ENCODE measurements at places on chromosomes 5 and 9. TPM values are rescaled to one million over a fixed set of nuclear protein-coding genes. Genes with fewer than 3 reads are reported as not detected.

DNA sequence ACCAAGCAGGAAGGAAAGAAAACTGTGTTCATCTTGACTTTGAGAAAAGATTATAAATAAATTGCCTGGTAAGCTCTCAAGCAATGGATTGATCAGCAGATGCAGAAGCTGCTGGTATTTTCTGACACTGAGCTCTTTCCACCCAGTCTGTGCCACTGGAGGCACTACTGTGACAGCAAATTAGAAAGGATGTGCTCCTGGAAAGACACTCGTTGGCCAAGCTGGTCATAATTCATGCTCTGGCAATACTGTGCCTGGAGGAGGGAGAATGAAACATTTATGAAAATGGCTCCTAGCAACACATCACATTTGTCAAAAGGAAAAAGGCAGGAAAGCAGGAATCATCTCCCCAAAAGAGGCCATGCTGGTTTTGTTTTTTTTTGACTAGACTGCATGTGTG lies 84.2 kb downstream of the CAVIN4 start:
- H3K36me3 ChIP-seq = no peaks in the 10 kb centered on the region
- no peak overlapping the region for H3K27ac ChIP-seq
- no peaks in the 10 kb centered on the region for H3K4me1 ChIP-seq
- H3K27me3 ChIP-seq = no peaks in the 10 kb centered on the region
- no peak for DNase-seq
- no peak overlapping the region for H3K4me3 ChIP-seq

Gene EQTN
- total RNA-seq = not detected

DNA sequence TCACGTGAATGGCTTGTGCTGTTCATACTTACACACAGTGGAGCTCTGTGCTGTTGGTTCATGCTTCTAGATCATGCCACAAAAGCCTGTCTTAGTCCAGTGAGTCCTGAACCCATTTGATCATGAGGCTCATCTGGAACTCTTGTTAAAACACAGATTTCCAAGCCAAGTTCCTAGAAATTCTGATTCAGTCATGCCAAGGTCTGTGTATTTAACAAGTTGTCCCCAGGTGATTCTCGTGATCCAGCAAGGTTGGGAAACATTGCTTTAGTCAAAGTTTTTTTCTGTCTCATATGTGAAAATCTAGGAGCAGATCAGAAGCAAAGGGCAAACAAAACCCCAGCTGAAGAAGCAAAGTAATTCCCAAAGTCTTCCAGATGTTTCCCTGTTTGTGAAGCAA lies 112.5 kb upstream of the GAS1 start:
- no peak overlapping the region for H3K27ac ChIP-seq
- no peak overlapping the region for H3K4me3 ChIP-seq
- no peaks in the 10 kb centered on the region for H3K4me1 ChIP-seq
- H3K27me3 ChIP-seq = peaks cover 3% of the 10 kb centered on the region
- DNase-seq = no peak
- no peaks in the 10 kb centered on the region for H3K36me3 ChIP-seq

Gene KLF9
- 4.7 TPM for total RNA-seq

Gene GHR
- 2.3 TPM for total RNA-seq

DNA sequence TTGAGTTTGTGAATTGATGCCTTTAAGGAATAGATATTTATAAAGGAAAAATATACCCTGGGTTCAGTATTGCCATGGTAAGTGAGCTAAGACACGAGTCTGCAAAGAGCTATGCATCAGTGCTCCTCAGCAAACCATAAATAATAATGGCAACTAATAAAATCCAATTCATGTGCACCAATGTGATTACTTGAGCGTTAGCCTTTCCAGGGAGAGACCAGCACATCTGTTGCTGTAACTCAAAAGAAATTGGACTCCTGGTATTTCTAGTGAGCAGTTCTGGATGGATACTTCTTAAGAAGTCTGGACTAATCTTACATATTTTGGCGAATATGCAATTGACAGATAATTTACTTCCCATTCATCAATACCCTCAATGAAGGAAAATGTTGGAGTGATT lies 373.3 kb downstream of the ARHGEF28 start:
- H3K27me3 ChIP-seq = no peaks in the 10 kb centered on the region
- H3K4me3 ChIP-seq = no peak overlapping the region
- H3K36me3 ChIP-seq = no peaks in the 10 kb centered on the region
- no peak overlapping the region for H3K27ac ChIP-seq
- DNase-seq = peak; percentile 17

GRCh38 chr5:153399595-153399994 lies 90.9 kb upstream of the GRIA1 start:
- DNase-seq = no peak
- no peak overlapping the region for H3K27ac ChIP-seq
- no peaks in the 10 kb centered on the region for H3K27me3 ChIP-seq
- H3K4me3 ChIP-seq = no peak overlapping the region
- H3K4me1 ChIP-seq = no peaks in the 10 kb centered on the region
- H3K36me3 ChIP-seq = no peaks in the 10 kb centered on the region

Gene SLC46A2
- not detected for total RNA-seq

Gene ASB6
- total RNA-seq = 21.7 TPM

DNA sequence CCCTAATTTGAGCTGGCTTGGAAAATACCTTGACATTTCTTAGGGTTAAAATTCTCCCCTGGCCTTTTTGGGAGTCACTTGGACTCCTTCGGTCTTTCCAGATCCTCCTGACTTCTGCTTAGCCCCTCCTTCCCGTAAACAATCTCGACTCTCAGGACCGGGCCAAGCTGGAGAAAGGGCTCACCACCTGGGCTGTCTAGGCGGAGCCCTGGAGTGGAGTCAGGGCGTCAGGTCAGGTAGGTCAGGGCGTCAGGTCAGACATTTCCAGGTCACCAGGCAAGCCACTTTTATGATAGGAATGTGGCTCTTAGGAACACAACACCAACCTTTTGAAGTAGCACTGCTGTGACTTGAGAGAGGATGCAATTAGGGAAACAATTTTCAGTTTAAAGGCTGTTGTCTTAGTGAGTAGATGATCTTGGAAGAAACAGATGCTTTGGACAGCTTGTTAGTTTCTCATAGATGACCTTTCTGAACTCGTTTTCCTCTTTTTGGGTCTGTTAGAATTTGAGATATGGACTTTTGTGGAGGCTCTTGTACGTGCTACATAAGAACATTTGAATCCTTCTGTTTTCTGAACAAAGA lies 12.8 kb downstream of the OSTF1 start:
- no peak for DNase-seq
- H3K27ac ChIP-seq = no peak overlapping the region
- H3K27me3 ChIP-seq = no peaks in the 10 kb centered on the region
- no peak overlapping the region for H3K4me3 ChIP-seq

Gene PCDHB6
- 0.70 TPM for total RNA-seq

Gene PCDHB8
- total RNA-seq = 5.3 TPM

- no peak overlapping the region for H3K4me3 ChIP-seq
- no peaks in the 10 kb centered on the region for H3K27me3 ChIP-seq
- no peaks in the 10 kb centered on the region for H3K36me3 ChIP-seq
- H3K27ac ChIP-seq = no peak overlapping the region
- H3K4me1 ChIP-seq = peaks cover 6% of the 10 kb centered on the region
Observed at GRCh38 chr9:27505744-27506161, 18.3 kb upstream of the IFNK start.

- peaks cover 4% of the 10 kb centered on the region for H3K27me3 ChIP-seq
- no peak overlapping the region for H3K27ac ChIP-seq
- no peaks in the 10 kb centered on the region for H3K36me3 ChIP-seq
- peak; percentile 23 for DNase-seq
- no peak overlapping the region for H3K4me3 ChIP-seq
Observed at GRCh38 chr9:18979367-18979766, 53.6 kb downstream of the SAXO1 start.

GRCh38 chr5:119902593-119902992 lies 273.2 kb downstream of the FAM170A start:
- H3K36me3 ChIP-seq = no peaks in the 10 kb centered on the region
- H3K4me3 ChIP-seq = no peak overlapping the region
- H3K27me3 ChIP-seq = no peaks in the 10 kb centered on the region
- no peak for DNase-seq
- H3K27ac ChIP-seq = no peak overlapping the region

DNA sequence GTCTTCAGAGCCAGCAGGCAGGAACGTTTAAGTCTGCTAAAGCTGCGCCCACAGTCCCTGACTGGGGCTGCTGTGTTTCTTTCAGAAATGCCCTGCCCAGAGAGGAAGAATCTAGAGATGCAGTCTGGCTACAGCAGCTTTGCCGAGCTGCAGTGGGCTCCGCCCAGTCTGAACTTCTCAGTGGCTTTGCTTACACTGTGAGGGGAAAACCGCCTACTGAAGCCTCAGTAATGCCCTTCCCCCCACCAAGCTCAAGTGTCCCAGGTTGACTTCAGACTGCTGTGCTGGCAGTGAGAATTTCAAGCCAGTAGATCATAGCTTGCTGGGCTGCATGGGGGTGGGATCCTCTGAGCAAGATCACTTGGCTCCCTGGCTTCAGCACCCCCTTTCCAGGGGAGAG lies 78.4 kb downstream of the SREK1 start:
- no peaks in the 10 kb centered on the region for H3K36me3 ChIP-seq
- H3K4me3 ChIP-seq = no peak overlapping the region
- H3K4me1 ChIP-seq = no peaks in the 10 kb centered on the region
- no peak overlapping the region for H3K27ac ChIP-seq

Gene ATP10B
- total RNA-seq = not detected

- DNase-seq = peak; percentile 58
- no peak overlapping the region for H3K27ac ChIP-seq
- no peaks in the 10 kb centered on the region for H3K4me1 ChIP-seq
- no peak overlapping the region for H3K4me3 ChIP-seq
Observed at GRCh38 chr5:77356740-77357139, 135.4 kb downstream of the WDR41 start.

GRCh38 chr5:148343046-148343407 lies 7.7 kb downstream of the SPINK9 start:
- DNase-seq = no peak
- no peak overlapping the region for H3K27ac ChIP-seq
- no peaks in the 10 kb centered on the region for H3K36me3 ChIP-seq
- no peaks in the 10 kb centered on the region for H3K4me1 ChIP-seq
- no peaks in the 10 kb centered on the region for H3K27me3 ChIP-seq

DNA sequence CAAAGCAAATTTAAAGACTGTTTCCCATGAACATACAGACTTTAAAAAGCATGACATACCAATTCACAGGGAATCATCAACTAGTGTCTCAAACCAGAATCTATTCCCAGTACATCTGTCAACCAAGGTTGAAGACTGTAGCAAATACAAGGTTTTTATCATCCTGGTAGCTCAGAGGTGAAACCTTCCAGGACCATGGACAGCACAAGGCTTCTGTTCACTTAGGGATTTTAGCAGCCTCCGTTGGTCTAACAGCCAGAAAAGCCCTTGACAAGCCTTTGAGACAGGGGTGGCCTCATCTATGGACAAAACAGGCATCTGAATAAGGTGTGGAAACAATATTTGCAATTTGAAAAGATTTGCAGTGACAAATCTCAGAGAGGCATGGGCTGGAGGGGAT lies 119.0 kb downstream of the TRIM32 start:
- no peak overlapping the region for H3K4me3 ChIP-seq
- H3K27ac ChIP-seq = no peak overlapping the region
- H3K36me3 ChIP-seq = no peaks in the 10 kb centered on the region
- no peaks in the 10 kb centered on the region for H3K27me3 ChIP-seq

DNA sequence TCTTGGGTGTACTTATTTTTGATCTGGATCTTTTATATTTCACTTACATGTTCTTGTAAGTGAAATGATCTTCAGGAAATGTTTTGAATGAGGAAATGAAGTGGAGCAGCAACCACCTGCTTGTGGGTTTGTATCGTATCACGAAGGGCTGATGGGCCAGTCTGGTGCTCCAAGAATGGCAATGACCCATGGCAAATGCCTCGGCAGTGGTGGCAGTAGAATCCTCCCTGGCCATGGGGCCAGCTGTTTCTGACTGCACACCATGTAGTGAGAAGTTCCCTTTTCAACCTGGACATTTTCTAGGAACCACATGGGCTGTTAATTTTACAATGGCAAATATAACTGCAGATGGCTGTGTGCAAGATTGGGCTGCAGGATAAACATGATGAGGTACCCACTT lies 29.9 kb downstream of the MAT2B start:
- DNase-seq = no peak
- H3K4me1 ChIP-seq = no peaks in the 10 kb centered on the region
- H3K27ac ChIP-seq = no peak overlapping the region
- no peaks in the 10 kb centered on the region for H3K27me3 ChIP-seq

Gene C5orf52
- not detected for total RNA-seq

Gene SV2C
- total RNA-seq = 0.05 TPM

- no peaks in the 10 kb centered on the region for H3K4me1 ChIP-seq
- no peak overlapping the region for H3K27ac ChIP-seq
- H3K27me3 ChIP-seq = no peaks in the 10 kb centered on the region
- H3K4me3 ChIP-seq = no peak overlapping the region
- H3K36me3 ChIP-seq = no peaks in the 10 kb centered on the region
Observed at GRCh38 chr5:151222054-151222789, 1.7 kb downstream of the CCDC69 start.

- H3K27ac ChIP-seq = no peak overlapping the region
- H3K36me3 ChIP-seq = no peaks in the 10 kb centered on the region
- H3K4me3 ChIP-seq = no peak overlapping the region
Observed at GRCh38 chr5:90279091-90279490, 130.5 kb downstream of the CETN3 start.

GRCh38 chr9:92988215-92988768 lies 41.0 kb downstream of the FGD3 start:
- no peaks in the 10 kb centered on the region for H3K4me1 ChIP-seq
- H3K36me3 ChIP-seq = no peaks in the 10 kb centered on the region
- H3K27me3 ChIP-seq = no peaks in the 10 kb centered on the region
- no peak overlapping the region for H3K4me3 ChIP-seq
- DNase-seq = no peak

Gene CCNO
- total RNA-seq = 0.43 TPM

- H3K4me3 ChIP-seq = no peak overlapping the region
- H3K36me3 ChIP-seq = no peaks in the 10 kb centered on the region
Observed at GRCh38 chr5:139299486-139299885, 5.9 kb downstream of the MATR3 start.

GRCh38 chr9:123063177-123063598 lies 29.7 kb downstream of the GPR21 start:
- no peak overlapping the region for H3K4me3 ChIP-seq
- H3K27me3 ChIP-seq = no peaks in the 10 kb centered on the region
- H3K27ac ChIP-seq = no peak overlapping the region
- H3K4me1 ChIP-seq = peaks cover 15% of the 10 kb centered on the region
- H3K36me3 ChIP-seq = peaks cover 9% of the 10 kb centered on the region

DNA sequence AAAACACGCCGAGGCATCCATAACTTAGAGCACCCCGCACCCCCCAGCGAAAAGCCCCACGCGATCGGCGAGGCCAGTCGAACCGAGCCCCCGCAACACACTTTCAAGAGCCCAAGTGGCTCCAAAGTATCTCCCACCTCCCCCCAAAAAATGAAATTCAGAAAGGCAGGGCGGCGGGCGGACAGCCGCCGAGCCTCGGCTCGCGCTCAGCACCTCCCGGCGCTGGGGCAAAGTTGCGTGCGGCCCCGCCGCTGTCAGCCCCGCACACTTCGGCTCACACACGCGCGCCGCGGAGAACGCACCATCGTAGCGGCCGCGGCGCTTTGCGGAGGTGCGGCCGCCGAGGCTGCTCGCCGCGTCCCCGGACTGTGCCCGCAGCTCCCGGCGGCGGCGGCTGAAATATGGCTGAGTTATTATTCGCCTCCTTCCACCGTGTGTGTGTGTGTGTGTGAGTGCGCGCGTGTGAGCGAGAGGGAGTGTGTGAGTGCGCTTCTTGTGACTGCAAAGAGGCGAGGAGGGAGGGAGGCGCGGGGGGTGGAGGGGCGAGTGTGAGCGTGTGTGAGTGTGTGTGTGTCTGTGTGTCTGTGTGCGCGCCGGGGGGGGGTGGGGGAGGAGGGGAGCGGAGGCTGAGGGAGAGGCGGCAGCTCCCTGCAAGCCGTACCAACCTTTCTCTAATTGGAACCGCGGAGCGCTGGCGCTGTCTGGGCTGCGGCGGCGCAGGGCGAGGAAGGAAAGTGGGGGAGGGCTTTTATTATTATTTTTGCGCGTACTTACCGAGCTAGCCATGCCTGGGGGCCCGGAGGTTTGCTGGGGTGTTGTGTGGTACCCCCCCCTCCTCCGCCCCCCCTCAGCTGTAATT lies 599 bp downstream of the MLLT3 start:
- H3K4me3 ChIP-seq = peak overlapping the region; percentile 87
- DNase-seq = peak; percentile 75
- H3K27ac ChIP-seq = peak overlapping the region; percentile 67
- H3K36me3 ChIP-seq = no peaks in the 10 kb centered on the region
